ENCODE measurements at places on chromosomes 6 and 20. TPM values are rescaled to one million over a fixed set of nuclear protein-coding genes. Genes with fewer than 3 reads are reported as not detected.

GRCh38 chr6:11952316-11952715 is 59.8 kb upstream of the HIVEP1 start:
- DNase-seq = no peak

DNA sequence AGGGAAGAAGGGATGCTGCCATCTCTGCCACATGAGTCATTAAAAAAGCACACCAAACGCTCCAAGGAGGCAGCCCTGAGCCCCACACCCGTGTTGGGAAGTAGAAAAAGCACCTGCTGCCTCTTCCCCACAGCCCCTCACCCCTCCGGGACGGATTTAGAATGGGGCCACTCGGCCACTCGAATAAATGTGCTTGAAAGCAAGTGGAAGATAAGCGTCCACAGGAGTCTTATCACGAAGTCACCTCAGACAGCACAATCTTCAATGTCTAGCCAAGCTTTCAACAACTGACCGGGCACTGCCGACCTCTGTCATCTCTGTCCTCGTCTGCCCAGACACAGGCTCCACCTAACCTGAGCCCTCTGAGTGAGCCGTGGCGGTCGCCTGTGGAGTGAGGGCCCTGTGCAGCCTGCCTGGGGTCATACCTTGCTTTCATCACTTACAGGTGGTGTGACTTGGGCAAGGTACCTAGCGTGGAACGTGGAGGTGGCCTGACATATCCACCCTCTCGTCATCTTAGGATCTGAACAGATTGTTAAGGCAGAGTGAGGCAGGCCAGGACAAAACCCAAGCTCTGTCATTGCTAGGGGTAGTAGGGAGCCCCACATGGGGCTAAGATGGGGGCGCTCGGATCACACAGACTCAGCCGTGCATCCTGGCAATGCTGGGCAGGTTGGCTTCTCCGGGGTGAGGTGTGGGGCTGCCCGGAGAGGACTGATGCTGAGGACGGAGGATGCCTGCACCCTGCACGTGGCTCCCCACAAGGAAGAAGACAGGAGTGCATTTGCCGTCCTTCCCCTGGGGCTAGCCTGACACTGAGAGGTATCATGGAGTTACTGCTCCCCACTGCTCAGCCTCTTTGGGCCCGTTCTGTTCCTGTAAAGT is 34.8 kb downstream of the PSMG4 start:
- DNase-seq = no peak

DNA sequence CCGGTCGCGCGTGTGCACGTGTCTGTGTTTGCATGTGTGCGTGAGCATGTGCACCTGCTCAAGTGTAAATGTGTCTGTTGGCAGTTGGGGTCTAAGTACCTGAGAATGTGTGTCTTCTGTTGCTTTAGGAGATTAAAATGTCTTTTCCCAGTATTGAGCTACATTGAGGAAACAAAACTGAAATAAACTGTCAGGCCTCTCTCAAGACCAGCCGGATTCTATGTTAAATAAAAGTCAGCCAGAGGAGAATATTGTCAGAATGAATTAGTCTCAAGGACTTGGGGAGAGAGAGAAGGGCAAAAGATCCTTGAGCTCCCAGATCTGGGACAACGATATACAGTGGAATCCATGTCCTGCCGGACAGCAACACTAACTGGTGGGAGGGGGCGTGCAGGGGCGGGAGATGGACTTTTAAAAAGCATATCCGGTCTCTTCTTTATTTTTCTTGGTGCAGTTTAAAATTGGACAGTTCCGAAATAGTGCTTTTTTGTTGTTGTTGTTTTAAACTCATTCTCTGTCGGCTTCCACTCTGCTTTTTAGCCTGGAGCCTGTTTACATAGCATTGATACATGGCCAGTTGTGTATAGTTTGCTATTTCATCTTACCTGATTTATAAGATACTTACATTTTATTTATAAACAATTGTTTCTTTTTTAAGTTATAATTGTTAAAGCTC is 3.3 kb upstream of the TBX18 start:
- DNase-seq = no peak

DNA sequence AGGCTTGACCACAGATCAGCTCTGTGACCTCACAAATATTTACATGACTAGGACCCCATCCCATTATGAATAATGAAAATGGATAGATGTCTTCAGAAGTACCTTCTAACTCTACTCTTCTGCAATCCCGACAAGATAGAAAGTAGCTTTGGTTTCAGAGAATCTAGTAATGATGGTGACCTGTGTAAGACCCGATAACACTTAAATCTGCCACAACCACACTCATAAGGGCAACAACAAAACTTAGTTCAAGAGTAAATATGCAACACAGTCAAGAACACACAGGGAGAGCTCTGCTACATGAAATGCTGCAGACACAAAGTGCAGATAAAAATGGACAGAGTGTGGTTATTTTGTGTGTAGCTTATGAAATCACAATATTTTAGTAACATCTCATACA is 9.6 kb downstream of the CHD6 start:
- no peak for DNase-seq

- DNase-seq = no peak
These were observed 627.5 kb downstream of the PKHD1 start for GRCh38 chr6:51459958-51460357.

DNA sequence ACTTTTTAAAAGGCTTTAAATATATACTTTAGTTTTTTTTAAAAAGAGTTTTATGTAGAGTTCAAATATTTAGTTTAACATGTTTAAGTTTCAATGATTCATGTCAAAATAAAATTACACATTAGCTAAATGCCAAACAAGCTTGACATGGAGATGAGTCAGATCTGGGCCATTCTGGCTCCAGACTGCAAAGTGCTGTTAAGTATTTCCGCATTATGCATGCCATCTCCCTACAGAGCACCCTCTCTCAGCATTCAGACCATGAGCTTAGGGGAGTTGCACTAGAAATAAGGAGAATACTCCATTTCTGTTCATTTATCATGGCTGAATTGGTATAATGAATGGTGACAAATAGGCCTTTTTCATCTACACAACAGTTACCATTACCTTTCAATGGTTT is 21.5 kb upstream of the HS3ST5 start:
- peak; percentile 60 for DNase-seq

Gene ABHD16B
- not detected for total RNA-seq

Gene CRISP2
- total RNA-seq = not detected

Gene HIVEP2
- total RNA-seq = 19.5 TPM

Gene TINAG
- total RNA-seq = not detected
